ENCODE measurements at places on chromosomes 5 and 9. TPM values are rescaled to one million over a fixed set of nuclear protein-coding genes. Genes with fewer than 3 reads are reported as not detected.

- DNase-seq, result no peak
These were observed 140.6 kb downstream of the SLF1 start for GRCh38 chr5:94759022-94759421.

DNA sequence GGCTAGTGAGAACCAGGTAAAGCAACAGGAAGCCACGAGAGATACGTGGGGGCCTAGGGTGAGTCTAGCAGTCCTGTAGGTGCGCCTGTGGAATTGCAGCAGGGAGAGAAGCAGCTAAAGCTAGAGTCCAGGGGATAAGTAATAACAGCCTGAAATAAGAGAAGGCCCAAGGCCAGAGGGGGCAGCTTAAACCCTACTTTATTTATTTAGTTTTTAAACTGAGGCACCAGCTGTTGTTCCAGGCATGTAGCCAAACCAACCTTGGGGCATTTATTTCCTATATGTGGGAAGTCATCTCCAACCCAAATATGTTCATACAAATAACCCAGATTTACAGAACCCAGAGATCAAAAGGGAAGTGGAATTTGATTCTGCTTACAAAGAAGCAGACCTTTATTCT lies 93.5 kb downstream of the GLDC start:
- peak; percentile 5 for DNase-seq

DNA sequence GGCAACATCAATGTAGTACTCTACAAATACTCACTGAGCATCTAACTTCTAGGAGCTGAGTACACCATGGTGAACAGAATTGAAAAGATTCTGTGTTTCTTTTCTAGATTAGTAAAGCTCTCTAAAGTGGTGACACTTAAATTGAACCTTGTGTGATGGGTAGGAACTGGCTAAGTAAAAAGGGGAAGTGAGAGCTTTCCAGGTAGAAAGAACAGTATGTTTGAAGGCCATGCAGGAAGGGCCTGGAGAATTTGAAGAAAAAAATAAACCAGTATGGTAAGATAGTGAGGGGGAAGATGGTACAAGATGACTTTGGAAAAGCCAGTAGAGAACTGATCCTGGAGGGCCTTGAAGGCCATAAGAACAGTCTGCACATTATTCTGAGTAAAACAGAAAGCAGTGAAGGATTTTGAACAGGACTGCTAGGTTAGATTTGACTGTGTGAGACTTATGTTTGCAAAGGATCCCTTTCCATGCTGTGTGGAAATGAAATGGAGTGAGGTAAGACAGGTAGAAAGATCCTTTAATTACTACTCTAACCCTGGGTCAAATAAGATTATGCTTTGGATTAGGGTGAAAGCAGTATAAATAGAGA lies 46.7 kb upstream of the UBQLN1 start:
- DNase-seq, result no peak

GRCh38 chr5:34653708-34654107 lies 2.4 kb upstream of the RAI14 start:
- DNase-seq, result no peak

- DNase-seq, result no peak
These were observed 173.1 kb upstream of the SLC12A2 start for GRCh38 chr5:127910307-127910956.

DNA sequence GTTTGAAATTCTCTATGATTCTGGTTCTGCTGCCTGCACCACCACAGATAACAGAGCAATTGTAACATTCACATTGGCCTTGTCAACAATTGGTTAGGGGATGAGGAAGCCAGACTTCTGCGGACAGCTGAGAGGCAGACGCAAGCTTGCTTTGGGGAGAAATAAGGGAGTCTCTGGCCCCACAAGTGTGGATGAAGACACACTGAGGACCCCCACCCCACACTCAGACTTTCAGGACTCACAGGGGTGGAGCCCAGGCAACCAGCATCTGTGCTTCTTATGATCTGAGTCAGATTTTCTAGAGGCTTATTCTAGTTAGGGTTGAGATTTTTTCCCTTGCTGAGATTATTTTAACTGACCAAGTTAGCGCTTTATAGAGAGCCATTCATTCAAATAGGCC lies 140.3 kb upstream of the IRX2 start:
- DNase-seq, result no peak

DNA sequence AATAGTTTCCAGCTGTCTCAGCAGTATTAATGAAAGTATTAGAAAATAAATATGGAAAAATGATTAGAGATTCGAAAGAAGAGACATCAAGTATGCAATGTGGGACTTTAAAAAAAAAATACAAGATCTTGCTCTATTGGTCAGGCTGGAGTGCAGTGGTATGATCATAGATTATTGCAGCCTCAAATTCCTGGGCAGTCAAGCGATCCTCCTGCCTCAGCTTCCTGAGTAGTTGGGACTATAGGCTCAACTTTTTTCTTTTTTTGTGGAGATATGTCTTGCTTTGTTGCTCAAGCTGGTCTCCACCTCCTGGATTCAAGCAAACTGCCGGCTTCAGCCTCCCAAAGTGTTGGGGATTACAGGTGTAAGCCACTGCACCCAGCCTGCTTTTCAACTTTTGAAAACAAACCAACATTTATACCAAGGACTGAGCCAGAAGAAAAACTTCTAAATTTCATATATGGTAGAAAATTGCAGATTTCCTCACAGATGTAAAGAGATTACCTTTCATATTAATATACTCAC lies 323.1 kb downstream of the ADGRV1 start:
- DNase-seq, result no peak

Gene CMBL
- 34.8 TPM for total RNA-seq

DNA sequence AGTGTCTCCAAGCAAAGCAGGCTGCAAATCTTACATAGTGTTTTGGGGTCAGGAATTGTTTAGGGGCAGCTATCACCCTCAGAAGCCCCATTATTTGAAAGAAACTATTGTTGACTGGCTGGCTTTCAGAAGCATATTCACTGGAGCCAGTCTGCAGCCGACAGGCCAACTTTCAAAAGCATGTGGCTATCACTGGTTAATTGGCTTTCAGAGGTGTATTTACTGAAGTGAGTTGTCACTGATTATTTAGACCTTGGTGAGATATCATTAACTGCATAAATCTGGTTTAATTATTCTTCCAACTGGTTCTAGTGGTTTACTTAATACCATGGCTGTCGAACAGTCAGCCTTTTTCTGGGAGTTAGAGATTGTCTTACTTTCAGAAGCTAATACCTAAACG lies 247.0 kb downstream of the CWC27 start:
- no peak for DNase-seq

GRCh38 chr9:37583522-37584121 lies 7.4 kb upstream of the FBXO10 start:
- DNase-seq, result no peak

DNA sequence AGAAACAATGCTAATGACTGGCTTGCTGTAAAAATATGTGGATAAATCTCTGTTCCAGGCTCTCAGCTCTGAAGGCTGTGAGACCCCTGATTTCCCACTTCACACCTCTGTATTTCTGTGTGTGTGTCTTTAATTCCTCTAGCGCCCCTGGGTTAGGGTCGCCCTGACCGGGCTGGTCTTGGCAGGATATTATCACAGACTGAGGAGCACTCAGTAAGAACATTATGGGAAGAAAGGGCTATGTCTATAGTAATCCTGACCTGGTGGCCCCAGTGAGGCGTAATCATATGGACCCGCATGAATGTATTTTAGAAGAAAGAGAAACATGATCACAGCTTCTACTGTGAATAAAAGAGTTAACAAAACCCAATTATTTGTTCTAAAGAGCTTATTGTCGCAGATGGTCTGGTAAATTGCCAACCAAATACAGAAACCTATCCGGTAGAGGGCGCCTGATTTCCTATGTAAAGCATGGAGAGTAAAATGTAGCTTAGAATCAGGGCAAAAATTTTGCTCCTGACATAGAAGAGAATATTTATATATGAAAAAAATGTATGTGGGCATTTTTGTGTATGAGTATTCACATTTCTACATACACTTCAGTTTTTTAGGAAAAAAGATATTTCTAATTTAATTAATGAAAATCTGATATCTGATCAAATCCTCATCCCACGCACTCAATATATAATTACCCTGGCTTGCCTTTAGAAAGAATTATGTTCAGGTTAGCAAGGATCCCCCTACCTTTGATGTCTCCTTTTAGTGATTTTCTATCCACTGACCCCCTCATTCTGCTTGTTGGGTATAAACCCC lies 5.8 kb upstream of the IFNA1 start:
- peak; percentile 70 for DNase-seq

Measured in HFFc6 (cell line).